CD4-positive, alpha-beta T cell treated with Interferon alpha-2 for 1 hour (primary cell): ENCODE measurements at places on chromosomes 7 and 10.

- DNase-seq, result no peak
Measured at GRCh38 chr7:36875794-36876193, 151.5 kb upstream of the AOAH start.

- no peak for DNase-seq
Measured at GRCh38 chr7:12137283-12137682, 73.8 kb upstream of the TMEM106B start.

GRCh38 chr7:85019778-85020177 is 167.1 kb downstream of the SEMA3D start:
- DNase-seq, result no peak

DNA sequence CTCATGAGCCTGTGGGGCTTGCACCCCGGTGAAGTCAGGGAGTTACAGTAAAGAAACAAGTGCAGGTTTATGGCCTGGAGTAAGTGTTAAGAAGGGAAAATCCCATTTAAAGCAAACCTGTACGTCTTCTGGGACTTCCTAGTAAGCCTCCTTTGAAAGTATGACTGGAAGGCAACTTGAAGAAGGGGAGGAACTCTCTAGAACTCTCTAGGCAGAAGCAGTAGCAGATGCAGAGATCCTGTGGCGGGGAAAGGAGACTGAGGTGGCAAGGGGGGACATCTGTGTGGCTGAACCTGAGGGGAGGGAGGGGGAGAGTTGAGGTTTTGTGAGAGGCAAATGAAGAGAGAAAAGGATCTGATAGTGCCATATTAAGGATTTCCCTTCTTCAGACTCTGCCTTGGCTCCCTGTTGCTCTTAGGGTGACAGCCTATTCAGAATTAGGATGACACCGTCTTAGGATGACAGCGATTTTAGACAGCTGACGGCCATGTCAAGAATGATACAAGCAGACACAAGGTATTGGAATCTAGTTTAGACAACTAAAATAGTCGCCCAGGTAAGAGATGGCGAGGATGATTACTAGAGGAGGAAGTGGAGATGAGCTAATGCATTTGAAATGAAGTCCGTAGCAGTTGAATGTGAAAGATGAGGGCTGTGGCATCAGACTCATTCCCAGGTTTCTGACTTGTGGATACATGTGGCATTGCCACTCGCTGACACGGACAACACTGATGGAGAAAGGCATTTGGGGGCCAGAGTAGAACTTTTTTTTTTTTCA is 29.0 kb downstream of the CUL1 start:
- DNase-seq, result no peak

DNA sequence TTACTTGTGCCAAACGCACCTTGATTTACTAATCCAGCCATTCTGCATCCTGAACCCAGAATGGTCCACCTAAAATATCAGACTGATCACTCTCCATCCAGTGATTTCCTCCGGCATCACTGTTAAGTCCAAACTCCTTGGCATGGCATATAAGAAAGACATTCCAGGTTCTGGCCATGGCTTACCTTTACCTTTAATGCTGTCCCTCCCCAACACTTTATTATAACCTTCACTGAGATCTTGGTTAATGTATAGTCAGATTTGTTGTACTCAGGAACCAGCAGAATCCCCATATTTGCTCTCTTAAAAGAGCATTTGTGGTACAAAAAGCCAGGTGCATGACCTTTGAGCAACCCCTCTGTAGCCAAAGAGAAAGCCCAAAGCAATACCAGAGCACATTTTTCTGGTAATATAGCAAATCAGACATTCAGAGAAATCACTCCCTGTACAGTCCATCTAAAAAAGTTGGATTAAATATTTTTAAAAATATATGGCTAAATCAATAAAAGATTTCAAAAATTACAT is 10.2 kb downstream of the UMAD1 start:
- DNase-seq, result no peak

- DNase-seq, result no peak
Measured at GRCh38 chr7:66330961-66331360, 125.8 kb downstream of the TPST1 start.

- no peak for DNase-seq
Measured at GRCh38 chr10:109219935-109220605, 703.2 kb downstream of the XPNPEP1 start.

GRCh38 chr10:122516734-122517133 is 43.8 kb upstream of the DMBT1 start:
- DNase-seq, result no peak
